RKO (cell line): ENCODE measurements at places on chromosomes 6 and 20.

DNA sequence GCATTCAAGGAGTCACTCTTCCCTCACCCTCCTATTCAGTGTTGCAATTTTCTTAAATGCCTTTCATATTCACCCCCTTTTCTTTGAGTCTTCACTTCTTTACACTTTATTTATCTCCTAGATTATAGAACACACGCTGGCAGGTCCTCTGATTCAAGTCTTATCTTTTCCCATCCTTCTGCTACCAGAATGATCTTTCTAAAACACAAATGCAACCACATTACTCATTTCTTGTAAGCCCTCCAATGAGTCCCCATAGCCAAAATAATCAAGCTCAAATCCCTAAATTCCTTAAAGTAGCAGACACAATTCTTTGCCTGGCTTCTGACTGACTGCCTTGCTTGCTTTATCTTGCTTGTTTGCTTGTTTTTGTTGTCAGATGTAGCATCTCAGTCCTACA is 920.0 kb downstream of the TFAP2A start:
- DNase-seq, result no peak

DNA sequence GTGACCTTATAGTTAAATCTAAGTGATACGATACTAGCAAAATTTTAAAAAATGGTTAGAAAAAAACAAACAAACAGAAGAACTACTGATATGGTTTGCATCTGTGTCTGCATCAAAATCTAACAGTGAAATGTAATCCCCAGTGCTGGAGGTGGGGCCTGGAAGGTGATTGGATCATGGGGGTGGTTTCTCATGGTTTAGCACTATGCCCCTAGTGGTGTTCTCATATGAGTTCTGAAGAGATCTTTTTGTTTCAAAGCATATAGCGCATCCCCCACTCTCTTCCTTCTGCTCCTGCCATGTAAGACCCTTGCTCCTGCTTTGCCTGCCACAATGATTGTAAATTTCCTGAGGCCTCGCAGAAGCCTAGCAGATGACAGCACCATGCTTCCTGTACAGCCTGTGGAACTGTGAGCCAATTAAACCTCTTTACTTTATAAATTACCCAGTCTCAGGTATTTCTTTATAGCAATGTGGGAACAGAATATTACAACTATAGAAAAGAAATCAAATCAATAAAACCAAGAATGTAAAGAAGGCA is 5.4 kb downstream of the FBXL4 start:
- peak; percentile 19 for DNase-seq

DNA sequence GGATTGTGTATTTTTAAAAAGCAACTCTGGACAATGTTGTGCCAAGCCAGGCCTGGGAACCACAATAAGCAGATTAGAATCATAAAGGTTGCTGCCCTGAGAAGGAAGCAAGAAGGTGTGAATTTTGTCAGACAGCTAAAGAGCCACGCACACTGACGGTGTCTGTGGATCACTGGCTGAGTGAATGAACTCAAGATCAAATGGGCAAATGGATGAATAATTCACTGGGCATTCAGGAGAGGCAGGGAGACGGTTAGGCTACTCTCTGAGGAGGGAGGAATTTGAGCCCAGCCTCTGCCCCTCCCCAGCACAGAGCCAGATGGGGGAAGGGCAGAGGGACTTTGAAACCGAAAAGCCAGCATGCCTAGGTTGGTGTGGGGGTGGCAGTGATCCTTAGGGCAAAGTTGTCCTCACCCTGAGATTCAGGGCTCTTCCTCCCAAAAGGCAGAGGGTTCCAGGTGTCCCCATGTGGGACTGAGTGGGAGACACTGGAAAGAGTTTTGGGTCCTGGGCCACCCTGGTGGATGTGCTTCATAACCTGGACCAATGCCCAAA is 19.5 kb upstream of the SLC22A7 start:
- no peak for DNase-seq

- DNase-seq, result peak; percentile 34
Observed at GRCh38 chr20:50610212-50610718, 81.1 kb downstream of the RIPOR3 start.

DNA sequence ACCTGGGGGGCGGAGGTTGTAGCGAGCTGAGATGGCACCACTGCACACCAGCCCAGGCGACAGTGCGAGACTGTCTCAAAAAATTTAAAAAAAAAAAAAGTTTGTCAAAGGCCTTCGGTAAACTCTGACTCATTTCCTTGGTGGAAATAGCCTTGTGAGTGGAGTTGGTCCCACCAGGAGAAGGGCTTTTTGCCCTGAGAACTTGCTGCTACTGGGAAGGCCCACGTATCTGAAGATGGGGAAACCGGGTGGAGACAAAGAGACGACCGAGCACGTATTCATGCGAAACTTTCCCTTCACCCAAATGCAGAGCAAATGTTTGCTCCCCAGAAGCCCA is 51.7 kb downstream of the SLC22A23 start:
- DNase-seq, result no peak

DNA sequence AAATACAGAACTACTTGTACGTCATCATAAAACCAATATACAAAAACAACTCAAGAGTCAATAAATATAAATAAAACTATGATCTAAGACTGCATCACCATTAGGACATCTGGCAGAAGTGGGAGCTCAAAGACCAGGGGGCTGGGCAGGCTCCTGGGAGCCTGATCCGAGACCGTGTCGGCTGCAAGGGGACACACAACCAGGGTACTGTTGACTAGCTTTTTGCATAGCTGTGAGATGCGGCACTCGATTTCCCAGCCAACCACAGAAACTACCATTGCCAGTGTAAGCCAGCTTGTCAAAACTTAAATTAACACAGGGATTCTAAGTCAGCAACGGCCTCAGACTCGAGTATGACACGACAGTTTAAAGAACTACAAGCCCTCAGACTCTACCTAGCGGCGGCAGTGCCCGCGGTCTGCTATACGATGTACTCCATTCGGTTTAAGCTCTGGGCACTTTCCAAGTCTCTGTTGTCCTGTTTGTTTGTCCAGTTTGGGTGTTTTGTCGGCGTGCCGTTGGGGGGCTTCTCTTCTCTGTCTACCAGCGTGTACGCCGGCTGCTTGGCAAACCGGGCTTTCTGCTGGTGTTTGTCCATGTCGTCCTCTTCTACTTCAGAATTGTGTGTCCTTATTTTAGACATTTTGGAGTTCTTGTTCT is 34.6 kb downstream of the JAG1 start:
- no peak for DNase-seq

GRCh38 chr6:150964765-150965164 is 99.3 kb downstream of the MTHFD1L start:
- no peak for DNase-seq

GRCh38 chr6:4459032-4459431 is 317.2 kb upstream of the CDYL start:
- DNase-seq, result peak; percentile 47

DNA sequence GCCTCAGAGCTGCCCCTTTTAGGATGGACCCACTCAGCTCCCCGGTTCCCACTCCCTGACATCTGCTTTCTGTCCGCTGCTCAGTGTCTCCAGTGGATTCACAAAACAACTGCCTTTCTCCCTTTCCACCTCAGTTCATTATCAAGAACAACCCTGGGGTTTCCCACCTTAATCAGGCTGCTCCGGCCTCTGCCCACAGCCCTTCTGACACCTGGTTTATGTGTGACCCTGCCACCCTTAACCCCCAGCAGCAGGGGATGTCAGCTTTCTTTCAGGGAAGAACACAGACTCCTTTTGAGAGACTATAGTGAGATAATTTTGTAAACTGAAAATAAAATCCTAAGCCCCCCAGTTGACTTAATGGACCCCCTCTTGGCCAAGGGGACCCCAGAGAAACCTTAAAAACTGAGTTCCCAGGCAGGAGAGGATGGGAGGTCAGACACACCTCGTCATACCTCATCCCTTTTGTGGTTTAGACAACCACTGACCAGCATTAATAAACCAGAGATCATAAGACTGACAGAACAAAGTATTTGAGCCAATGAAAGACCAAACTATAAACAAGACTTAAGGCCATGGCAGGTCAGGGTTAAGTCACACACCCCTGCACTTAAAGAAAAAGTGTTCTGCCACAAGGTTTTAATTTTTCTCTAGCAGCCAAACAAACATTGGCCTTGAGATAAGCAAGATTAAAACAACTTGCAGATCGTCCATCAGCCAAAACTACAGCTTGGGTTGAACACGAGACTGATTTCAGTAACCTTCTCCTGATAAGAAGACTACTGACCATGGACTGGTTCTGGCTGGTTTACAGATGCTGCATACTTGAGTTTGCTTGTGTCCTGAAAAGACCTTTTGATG is 42.4 kb upstream of the DDR1 start:
- DNase-seq, result no peak
